ENCODE measurements at places on chromosomes 2 and 18.

DNA sequence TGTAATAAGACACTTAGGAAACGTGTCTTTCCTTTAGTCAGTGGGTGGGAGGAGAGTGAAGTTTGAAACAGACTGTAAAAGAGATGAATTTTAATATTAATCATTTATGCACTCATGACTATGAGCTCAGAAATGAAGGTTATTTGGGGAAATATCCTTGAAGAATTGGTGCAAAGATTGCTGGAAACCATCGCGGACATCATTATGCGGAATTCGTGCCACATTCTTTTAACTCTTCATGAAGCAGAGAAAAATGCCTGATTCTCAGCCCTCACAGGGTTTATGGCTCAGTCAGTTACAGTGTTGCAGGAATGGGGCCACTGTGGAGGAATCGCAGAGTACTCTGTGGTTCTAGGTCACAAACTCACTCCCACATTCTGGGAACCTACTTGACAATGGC, 109.7 kb downstream of the RGPD3 start:
- DNase-seq: no peak

GRCh38 chr2:175792199-175792598, 209.9 kb downstream of the LNPK start:
- DNase-seq: no peak

DNA sequence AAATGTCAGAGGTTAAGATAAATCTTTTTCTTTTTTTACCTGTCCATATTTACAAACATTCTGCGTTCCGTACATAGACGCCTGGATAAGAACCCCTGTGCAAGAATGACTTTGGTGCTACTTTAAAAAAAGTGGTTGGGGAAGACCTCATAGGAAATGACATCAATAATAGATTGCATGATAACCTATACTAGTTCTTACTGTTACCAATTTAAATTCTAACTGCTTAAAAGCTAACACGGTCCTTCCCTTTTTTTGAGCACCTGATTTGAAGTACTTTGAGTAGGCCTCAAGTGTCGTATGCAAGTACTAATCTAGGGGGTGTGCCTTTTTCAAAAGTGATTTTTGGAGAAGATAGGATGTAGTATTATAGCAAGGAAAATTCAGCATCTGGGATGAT, 2.1 kb downstream of the SLC39A10 start:
- no peak for DNase-seq

DNA sequence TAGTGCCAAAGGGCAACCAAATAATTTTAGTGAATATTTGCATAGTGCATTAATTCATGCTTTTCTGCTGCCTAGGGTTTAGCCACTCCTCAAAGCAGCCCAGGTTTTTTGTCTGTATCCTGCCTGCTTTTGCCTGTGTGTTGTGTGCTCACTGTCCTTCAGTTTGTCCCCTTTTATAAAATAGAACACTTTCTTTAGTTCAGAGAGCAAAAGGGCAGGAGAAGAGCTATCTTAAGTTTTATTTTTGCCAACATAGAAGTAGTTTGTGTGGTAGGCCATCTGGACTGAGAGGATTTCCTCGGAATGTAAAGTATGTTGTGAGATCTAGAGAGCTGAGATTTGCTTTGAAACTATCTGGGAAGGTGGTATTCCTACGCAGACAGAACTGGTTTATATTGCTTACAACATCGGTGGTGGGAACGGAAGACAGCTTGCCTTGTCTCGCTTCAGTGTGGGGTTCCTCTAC, 64.9 kb downstream of the EML4 start:
- DNase-seq: no peak

DNA sequence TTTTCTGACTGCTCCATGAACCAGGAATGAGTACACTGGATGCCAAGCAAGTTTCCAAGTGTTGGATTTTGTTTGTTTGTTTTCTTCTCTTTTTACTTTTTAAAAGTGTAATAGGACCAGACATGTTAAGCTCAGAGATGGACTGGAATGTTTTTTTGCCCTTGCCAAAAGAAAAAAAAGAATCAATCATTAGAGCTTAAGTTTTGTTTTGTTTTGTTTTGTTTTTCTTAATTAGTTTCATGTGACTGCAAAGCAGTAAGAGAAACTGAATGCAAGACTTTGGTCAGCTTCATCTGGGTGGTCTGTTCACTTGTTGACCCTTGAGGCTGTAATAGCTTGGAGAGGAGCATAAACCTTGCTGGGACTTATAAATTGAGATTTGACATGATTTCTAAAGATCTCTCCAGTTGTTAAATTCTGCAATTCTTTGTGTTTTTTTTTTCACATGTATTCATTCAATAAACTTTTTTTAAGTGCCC, 42.4 kb upstream of the SLC1A4 start:
- no peak for DNase-seq
